Endothelial cell (in vitro differentiated cells): ENCODE measurements at places on chromosomes 7 and 10. TPM values are rescaled to one million over a fixed set of nuclear protein-coding genes. Genes with fewer than 3 reads are reported as not detected.

DNA sequence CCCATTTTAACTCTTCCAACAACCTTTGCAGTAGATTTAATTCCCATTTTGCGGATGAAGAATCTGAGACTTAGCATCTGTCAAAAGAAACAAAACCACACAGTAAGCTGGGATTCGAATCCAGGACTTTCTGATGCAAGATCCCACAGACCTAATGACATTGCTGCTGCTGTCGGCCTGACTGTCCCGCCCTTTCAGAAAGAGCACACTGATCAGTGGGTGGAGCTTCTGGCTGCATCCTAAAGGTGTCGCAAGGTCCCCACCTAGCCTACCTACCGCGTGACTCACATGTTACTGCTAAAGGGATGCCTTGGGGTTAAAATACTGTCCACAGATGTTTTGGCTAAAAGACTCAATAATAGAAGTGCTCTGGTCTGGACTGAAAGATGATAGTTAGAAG lies 134.7 kb downstream of the EMX2 start:
- no peak for DNase-seq

WIPF3 gene
- 1.5 TPM for total RNA-seq

- no peak for DNase-seq
Measured at GRCh38 chr7:23788843-23789242, 78.8 kb downstream of the STK31 start.

CCDC146 gene
- total RNA-seq, result 4.5 TPM

LIPF gene
- not detected for total RNA-seq

C7orf57 gene
- total RNA-seq, result not detected

DNA sequence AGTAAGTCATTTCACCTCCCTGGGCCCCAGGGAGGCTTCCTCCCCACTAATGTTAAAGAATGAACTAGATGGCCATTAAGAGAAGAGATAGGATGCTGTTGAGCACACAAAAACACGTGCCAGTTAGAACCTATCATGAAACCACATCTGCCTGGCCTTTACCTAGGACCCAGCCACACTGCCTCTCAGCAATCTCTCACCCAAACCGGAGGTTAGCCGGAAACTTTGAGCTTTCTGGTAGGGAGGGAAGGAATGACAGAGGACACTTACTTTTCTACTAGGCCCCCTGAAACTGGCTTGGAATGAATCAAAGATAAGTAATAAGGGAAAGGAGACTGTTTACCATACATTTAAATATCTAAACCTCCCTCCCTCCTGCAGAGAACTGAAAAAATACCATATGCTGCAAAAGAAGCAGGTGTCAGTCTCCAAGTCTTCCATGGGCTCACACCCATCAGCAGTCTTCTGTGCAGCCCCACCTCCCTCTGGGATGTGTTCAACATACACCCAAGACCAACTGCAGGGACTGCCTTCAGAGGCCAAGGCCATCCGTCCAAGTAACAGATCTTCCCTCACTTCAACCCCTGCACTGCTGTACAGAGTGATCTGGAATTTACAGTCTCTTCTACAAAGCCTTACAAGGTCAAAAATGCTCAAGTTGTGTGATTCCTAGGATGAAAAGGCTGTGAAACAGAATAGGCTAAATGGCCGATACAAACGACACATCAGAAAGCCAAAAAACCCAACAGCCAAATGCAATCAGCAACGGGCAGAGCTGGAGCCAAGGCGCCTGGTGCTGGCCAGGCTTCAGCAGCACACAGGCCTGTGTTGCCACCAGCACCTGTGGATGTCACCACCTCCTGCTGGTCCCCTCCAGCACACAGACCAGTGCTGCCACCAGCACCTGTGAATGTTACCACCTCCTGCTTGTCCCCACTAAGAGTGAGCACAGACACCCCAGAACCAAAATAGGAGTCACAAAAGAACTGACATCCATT lies 42.4 kb downstream of the SORBS1 start:
- no peak for DNase-seq

DNA sequence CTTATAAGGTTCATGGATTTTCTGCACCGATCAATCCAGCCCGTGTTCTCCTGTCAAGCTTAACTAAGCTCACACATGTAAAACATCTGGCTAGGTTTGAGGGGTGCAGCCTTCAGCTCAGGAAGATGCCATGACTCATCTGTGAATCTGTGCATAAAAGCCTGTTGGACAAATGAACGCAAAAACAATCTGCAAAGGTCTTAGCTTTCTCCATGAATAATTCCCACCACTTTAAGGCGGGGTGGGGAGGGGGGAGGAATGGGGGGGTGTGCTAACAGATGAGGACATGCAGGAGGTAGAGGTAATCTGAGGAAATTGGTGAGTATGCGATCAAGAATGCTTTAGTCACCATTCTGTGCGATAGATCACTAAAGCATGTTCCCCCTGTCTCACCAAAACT lies 4.8 kb downstream of the DOCK4 start:
- no peak for DNase-seq

DNA sequence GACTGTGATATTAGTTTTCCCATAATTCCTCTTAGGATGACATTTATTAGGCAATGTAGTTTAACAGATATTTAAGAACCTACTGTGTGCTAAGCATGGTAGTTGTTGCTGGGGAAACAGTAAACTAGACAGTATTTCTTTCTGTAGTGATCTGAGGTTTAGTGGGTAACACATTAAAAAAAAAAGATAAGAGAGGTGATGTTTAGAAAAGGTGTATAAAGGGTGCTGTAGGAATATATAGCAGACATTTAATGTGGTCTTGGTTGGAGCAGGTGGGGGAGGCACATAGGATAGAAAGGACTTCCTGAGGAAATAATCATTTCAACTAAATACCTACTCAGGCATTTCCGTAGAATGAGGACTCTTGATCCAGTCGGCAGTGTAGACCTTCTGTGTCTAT lies 11.9 kb downstream of the KIF11 start:
- DNase-seq, result no peak

- no peak for DNase-seq
Measured at GRCh38 chr7:105229641-105230040, 159.1 kb downstream of the SRPK2 start.

GRCh38 chr10:128448796-128449195 lies 322.6 kb upstream of the MKI67 start:
- DNase-seq, result no peak

ATP6V0A4 gene
- total RNA-seq, result not detected

DNA sequence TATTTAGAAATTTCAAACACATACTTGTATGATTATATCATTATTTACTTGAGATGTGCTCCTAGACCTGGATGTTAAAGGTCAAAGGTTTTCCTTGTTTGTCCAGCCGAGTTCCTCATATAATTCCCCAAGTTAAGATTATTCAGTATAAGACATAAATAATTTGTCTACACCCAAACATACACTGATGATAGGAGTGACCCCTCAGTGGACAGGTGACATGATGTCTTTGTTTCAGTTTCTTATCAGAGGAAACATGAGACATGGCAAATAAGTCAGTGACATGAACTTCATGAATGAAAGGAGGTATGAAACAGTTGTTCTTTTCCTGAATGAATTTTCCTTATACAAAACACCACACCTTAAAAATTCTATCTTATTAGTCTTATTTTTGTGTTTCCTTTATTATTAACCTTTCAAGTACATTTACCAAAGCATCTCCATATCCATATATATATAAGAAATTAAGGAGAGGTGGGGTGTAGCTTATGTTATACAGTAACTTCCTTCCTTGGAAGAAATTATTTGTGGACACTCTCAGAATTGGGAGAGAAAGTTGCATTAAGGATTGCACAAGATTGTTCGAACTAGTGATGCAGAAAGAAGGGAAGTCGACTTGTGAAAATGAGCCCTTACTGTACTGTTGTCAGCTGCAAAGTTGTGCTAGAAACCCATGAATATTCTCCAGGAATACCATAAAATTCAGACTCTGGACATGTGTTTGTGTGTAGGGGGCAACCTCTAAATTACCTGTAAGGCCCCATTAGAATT lies 60.5 kb downstream of the POM121L12 start:
- DNase-seq, result no peak

DNA sequence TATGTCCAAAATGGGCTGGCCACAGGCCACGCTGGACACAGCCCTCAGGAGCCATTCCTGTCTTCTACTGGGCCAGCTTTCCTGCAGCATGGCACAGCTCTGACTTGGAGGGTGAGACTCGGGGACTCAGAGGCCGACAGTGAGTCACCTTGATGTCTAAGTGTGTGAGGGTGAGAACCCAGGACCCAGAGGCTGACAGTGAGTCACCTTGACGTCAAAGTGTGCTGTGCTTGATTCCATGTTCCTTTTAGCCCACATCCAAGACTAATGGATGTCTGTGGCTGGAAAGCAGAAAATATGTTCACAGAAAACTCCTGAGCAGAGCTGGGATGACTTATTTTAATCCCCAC lies 6.0 kb upstream of the FAM170B start:
- no peak for DNase-seq

- no peak for DNase-seq
Measured at GRCh38 chr10:26448292-26448691, 10.2 kb downstream of the APBB1IP start.

GRCh38 chr10:113158183-113158582 lies 208.1 kb downstream of the TCF7L2 start:
- no peak for DNase-seq
